Skin of body (tissue), 3 donors: ENCODE measurements at places on chromosomes 2 and 18. TPM values are rescaled to one million over a fixed set of nuclear protein-coding genes. Genes with fewer than 3 reads are reported as not detected.

DNA sequence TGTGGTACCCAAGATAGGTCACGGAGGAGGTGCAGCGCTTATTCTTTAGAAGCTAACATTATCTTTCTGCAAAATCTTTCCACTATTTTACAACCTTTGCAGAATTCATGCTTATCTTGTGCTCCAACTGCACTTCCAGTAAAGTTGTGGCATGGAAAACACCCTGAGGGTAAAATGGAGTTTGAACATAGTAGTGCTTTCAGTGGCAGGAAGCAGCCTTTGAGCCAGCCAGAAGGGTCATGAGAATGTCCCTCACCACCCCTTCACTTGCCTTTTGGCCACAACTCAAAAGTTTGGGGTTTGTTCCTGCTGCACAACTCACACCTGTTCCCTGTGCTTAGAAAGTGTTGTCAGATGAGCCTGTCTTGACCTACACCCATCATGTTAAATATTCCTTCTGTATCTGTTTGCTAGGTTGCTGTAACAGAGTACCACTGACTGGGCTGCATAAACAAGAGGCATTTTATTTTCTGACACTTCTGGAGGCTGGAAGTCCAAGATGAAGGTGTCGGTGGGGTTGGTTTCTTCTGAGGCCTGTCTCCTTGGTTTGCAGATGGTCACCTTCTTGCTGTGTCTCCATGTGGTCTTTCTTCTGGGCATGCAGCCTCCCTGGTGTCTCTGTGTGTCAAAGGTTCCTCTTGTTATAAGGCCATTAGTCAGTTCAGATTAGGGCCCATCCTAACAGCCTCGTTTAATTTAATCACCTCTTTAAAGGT lies 194.1 kb downstream of the SMAD7 start:
- DNase-seq: no peak

DNA sequence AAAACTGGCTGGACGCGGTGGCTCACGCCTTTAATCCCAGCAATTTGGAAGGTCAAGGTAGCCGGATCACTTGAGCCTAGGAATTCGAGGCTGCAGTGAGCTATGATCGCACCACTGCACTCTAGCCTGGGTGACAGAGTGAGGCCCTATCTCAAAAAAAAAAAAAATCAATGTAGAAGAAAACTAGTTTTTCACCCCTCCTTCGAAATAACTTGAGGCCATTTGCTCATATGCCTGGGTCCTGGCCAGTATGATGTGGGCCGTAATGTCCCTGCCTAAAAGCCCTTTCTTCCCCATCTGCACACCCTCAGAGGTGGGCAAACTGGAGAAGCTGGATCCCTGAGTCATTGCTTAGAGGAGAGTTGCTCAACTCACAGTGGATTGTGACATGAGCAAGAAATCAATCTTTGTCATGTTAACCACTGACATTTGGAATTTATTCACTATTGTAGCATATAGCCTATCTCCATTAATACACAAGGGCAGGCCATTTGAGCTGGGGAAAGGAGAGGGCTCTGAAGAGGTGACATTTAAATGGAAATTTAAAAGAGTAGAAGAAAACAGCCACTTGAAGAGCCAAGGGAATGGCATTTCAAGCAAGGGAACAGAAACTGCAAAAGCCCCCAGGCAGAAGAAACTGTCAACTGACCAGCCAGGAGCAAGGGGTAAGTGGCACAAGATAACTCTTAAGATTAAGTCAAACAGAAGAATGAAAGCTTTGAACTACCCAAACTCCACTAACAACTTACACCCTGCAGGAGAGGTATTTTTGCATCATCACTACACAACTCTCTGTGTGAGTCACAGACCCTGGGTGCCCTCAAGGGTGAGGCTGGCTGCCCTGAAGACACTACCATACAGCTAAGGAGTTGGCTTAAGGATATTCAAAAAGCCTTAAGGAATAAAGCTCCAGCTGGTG lies 7.6 kb upstream of the METTL21A start:
- no peak for DNase-seq

- no peak for DNase-seq
Observed at GRCh38 chr18:34697891-34698290, 12.2 kb upstream of the DTNA start.

EML6 gene
- 2.6 TPM for total RNA-seq

SERPINB11 gene
- not detected for total RNA-seq

SEPTIN10 gene
- 89.9 TPM for total RNA-seq
